ENCODE measurements at places on chromosomes 16 and 17. TPM values are rescaled to one million over a fixed set of nuclear protein-coding genes. Genes with fewer than 3 reads are reported as not detected.

- no peak for DNase-seq
Observed at GRCh38 chr17:82887255-82888164, 47.7 kb upstream of the ZNF750 start.

DNA sequence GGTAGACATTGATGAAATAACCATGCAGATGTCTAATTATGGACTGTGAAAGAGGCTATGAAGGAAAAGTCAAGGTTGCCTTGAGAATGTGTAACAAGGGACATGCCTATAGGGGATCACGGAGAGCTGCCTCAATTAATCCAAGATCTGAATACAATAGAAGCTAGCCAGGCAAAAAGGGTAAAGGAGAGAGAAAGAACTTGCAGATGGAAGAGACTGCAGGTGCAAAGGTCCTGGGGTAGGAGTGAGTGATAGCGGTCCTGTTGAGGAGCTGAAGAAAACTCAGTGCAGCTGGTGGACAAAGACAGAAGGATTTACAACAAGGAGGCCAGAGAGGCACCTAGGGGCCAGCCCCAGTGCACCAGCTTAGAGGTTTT, 15.9 kb upstream of the TNS4 start:
- DNase-seq, result no peak

ATP2A1 gene
- polyA plus RNA-seq, result 0.38 TPM

GRCh38 chr17:57278740-57279387, 22.5 kb downstream of the MSI2 start:
- DNase-seq, result no peak

DNA sequence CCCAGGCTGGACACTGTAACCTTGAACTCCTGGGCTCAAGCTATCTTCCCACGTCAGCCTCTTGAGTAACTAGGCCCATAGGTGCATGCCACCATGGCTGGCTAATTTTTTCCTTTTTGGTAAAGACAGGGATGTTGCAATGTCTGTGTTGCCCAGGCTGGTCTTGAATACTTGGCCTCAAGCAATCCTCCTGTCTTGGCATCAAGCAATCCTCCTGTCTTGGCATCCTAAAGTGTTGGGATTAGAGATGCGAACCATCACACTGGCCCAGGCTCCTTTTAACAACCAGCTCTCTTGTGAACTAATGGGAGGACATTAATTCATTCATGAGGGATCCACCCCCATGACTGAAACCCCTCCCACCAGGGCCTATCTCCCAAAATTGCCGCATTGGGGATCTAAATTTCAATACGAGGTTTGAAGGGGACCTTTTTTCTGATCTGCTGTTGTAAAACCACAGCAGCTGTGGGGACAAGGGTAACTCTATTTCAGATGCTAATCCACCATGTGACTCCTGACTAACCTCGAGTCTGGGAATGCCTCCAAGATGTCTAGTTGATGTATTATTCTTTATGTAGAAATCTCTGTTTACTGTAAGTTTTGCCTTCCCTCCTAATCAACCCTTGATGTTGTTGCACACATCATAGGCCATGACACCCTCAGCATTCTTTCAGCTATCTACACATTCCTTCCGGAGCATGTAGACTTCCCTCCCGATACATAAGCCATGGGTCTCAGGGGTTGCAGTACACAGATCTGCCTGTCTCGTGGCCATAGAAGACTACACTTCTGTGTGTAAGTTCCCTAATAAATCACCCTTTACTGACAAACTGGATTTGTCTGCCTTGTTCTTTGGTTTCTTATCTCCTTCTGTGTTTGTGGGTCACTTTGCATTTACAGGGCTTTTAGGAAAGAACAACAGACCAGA, 37.6 kb downstream of the RNF112 start:
- DNase-seq, result peak; percentile 87

GRCh38 chr17:67834634-67835033, 9.3 kb downstream of the BPTF start:
- DNase-seq, result no peak

DNA sequence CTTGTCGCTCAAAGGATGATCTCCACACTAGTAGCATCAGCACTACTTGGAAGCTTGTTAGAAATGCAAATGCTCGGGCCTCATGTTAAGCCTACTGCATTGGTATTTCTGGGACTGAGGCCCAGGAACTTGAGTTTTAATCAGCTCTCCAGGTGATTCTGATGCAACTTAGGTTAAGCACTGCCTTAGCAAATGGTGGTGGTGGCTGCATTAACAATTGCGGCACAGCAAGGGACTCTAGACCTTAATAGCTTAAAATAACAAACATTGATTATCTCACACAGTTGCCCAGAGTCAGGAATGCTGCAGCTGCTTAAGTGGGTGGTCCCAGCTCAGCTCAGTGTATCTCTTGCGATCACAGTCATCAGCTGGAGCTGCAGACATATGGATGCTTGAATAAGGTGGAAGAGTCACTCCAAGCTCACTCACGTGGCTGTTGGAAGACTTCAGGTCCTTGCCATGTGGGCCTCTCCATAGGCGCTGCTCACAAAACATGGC, 25.8 kb downstream of the HS3ST3A1 start:
- DNase-seq, result no peak

NOD2 gene
- not detected for polyA plus RNA-seq

GRCh38 chr16:89350701-89351380, 133.3 kb downstream of the ZNF778 start:
- no peak for DNase-seq

GRCh38 chr16:966505-966904, 4.3 kb downstream of the LMF1 start:
- no peak for DNase-seq

RECQL5 gene
- 14.2 TPM for polyA plus RNA-seq

DNA sequence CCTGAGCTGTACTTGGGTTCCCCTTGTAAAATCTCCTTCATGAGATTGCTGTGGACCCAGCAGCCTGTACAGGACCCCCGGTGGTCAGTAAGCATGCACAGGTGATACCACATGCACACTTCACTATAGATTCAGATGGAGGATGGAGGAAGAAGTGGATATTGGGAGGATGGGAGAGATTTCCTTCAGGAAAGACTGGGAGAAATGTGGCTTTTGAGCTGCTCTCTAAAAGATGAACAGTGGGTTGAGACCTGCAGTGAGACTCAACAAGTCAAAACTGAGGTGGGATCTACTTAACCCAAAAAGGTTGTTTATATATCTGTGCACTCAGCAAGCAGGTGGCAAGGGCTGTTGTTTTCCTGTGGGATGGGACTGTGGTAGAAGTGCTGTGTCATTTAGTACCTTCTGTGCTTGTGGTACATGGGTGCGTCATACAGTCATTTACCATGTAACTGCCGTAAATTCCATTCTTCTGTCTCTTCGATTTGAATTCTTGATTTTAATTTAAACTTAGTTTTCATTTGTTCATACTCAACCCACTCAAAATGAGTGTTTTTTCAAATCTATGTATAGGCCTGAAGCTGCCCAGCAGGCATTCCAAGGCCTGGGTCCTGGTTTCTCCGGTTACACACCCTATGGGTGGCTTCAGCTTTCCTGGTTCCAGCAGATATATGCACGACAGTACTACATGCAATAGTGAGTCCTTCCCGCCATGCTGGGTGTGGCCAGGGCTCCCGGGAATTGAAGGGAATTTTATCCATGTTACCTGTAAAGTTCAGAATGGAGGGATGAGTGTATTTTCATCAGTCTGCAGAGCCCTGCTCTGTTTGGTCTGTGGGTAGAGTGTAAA, 6.9 kb downstream of the HERPUD1 start:
- no peak for DNase-seq

DNA sequence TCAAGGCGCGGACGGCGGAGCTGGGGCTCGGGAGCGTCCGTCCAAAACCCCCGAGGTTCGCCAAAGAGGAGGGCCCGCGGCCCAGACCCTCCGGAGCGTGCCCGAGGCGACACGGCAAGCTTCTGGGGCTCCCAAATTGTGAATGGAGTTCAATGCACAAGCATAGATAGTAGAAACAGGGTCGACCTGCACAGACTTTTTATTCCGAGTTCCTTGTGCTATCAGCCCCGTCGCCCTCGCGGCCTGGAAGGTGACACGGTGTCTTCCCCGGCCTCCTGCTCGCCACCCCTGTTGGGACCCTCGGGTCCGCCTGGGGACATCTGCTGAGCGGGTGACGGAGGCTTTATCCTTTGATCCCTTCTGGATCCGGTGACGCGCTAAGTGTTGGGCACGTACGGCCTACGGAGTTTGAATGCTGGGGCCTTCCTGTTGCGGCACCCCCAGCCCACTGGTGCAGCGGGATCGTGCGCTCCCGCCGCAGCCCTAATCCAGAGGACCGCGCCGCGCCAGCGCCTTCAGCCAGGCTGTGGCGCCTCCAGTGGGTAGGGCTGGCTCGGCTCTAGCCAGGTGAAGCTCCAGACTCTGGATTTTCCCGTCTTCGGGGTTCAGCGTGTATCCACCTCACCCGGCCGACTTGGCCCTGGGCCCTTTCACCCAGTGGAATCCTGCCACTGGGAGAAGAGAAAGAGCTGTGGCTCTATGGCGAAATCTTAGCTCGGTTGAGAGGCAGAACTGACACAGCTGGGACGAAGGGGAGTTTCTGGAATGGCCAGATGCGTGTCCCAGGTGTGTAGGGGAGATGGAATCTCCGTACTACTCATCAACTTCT, 17.0 kb upstream of the NTN1 start:
- DNase-seq, result no peak

GRCh38 chr17:35050170-35050569, 13.3 kb downstream of the RFFL start:
- DNase-seq, result no peak

DNA sequence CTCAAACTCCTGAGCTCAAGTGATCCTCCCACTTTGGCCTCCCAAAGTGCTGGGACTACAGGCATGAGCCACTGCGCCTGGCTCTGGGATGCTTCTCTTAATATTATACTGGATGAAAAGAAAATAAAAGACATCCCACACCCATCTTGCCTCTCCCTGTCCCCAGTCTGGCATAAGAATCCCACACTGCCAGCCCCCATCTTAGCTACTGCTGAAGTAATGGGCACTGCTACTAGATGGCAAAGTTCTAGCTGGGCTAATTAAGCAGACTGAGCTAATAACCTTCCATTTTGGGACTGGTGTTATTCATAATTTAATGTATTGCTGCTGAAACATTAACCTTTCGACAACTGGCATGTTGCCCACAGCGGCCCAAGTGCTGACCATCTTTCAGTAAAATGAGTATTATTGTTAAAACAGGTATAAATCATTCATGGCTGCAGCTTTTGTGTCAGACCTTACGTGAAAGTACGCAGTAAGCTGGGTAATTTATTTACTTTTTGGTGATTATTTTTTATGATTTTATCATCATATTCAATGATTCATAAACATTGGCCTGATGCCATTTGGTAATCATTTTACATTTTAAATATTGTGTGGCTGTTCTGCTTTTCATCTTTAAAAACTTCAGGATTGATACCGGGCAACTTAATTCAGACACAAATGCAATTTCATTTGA, 47.4 kb upstream of the ZFHX3 start:
- DNase-seq, result no peak

DNA sequence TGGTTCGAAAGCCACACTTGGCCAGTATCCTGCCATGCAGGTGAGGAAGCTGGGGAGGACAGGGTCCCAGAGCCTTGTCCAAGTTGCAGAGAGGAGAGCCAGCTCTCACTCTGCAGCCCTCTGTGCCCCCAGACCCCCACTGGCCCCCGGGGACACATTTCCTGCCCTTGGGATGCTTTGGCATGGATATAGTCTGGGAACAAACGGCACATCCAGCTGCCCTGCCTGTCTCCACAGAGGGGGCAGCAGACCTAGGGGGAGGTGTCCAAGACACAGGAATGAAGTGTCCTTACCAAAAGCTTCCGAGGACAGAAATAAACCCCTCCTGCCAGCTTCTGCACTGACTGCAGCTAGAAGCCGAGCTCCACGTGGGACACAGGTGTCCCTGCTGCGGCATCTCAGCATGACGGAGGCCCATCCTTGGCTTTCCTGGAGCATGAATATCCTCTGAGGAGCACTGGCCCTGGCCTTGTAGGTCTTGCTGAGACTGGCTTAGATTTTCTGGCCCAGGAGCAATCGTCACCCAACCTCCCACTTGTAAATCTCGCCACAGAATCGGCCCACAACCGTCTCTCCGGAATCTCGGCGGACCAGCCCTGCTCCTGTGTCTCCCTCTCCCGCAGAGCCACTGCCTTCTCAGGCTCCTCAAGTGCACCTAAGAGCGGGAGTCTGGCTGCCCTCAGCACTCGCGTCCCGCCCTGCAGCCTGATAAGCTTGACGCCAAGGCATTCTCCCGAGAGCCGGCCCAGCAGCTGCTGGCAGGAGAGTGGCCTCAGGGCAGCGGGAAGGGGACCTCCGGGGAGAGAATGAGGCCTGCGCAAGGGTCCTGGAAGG, 1.1 kb upstream of the CAPN15 start:
- no peak for DNase-seq

DNA sequence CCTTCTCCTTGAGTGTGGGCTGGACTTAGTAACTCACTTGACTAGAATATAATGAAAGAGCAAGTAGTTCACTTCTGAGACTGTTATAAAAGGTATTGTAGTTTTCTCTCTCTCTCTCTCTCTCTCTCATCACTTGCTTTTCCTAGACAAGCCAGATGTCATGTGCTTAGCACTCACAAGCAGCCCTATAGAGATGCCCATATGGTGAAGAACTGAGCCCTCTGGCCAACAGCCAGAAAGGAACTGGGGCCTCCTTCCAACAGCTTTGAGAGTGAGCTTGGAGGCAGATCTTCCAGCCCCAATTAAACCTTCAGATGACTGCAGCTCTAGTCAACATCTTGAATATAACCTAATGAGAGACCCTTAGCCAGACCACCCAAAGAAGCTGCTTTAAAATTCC, 440.5 kb downstream of the GRIN2A start:
- DNase-seq, result no peak

GRCh38 chr17:51344532-51344931, 84.2 kb downstream of the UTP18 start:
- DNase-seq, result no peak

- no peak for DNase-seq
Observed at GRCh38 chr17:8667421-8667820, 36.9 kb upstream of the MYH10 start.

DNA sequence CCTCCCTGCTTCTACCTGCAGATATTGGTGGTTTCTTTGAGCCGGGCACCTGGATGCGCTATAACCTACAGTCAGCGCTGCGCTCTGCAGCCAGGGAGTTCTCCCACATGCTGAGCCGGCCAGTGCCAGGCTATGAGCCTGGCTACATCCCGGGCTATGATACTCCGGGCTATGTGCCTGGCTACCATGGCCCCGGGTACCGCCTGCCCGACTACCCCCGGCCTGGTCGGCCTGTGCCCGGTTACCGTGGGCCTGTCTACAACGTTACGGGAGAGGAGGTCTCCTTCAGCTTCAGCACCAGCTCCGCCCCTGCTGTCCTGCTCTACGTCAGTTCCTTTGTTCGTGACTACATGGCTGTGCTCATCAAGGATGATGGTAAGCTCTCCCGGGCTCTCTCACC, 13.2 kb downstream of the CNTNAP1 start:
- no peak for DNase-seq

Measured in BJ (cell line).